ENCODE measurements at places on chromosomes 2 and 18.
A peak's percentile ranks its signal among the peaks of the same experiment; 100 is the strongest.

- DNase-seq: no peak
Measured at GRCh38 chr2:7190587-7191324, 273.5 kb downstream of the RNF144A start.

DNA sequence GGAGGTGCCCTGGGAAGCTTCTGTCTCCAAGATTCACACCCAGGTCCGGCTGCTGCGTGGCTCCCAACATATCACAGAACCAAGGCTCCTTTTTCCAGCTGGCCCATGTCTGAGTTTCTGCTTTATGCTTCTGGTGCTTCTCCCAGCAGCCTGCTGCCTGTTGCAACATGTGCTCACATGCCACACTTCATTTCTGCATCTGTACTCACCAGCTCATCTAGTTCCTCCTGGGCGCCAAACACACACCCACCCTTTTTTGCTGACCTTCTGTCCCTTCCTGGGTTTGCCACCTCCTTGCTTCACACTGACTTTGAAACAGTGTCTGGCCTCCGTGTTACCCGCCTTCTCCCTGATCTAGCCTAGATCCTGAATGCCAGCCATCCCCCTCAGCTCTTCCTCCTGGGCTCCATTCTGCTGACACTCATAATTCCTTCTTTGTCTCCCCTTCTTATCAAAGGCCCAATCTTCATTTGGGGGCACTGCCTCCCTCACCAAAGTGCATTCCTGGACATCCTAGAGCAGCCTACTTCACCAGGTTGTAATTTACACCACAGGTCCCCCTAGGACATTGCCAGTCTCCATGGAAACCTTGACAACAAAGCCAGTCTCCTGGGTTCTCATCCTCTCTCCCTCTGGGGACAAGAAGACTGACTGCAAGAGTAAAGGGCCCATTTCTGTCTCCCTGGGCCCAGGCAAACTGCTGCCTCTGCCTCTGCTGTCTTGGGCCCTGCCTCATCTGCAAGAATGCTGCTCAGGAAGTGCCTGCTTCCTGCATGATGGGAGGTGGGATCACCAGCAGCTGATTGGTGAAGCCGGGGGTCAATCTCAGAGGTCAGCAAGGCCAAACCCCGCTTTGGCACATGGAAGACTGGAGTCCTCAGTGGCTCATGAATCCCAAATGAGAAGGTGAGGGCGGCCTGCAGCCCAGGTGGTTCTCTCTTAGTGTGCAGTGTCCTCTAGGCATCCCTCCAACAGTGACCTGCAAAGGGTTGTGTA is 13.9 kb upstream of the PROM2 start:
- no peak for DNase-seq

DNA sequence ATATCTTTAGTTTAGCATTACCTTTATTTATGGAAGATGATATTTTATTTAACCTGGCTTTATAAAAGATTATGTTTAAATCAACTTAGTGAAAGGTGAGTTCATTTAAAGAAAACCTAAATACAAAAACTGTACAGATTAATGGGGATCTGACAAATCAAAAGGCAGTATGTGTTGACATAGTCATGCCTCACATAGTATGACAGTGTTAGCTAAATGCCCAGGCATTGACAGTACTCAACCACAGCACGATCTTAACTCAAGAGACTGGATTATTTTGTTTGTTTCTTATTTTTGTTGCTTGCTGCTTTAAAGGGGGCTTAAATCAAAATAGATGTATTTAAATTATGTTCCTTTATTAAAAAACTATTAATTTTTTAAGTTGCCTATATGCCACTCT is 7.8 kb downstream of the DOK6 start:
- no peak for DNase-seq

DNA sequence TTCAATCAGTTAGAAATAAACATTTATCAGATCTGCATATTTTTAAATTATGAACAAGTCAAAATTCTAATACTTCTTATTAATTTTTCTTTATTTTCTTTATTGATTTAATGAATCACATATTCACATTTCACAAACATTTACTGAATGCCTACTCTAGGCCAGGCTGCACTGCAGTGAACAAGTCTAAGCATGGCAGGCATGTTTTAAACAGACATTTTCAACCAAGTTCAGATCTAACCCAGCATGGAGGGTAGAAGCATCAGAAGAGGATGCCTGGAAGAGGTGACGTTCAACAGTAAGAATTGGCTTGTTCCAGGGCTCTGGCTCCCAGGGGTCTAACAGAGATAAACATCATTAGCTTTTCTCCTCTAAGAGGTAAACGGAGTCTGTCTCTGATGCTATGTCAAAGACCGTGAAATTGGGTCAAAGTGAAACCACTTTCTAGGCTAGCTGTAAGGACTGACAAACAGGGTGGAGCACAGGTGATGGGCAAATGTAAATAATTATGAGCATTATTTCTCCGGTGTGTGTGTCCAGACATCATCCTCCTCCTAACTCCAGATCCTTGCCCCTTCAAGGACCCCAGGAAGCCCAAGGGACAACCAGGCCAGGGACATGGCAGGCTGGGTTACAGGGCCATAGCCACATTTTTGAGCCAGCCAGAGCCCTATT is 50.6 kb downstream of the UNC50 start:
- no peak for DNase-seq

GRCh38 chr18:73462092-73462491 is 594.3 kb upstream of the NETO1 start:
- DNase-seq: no peak

DNA sequence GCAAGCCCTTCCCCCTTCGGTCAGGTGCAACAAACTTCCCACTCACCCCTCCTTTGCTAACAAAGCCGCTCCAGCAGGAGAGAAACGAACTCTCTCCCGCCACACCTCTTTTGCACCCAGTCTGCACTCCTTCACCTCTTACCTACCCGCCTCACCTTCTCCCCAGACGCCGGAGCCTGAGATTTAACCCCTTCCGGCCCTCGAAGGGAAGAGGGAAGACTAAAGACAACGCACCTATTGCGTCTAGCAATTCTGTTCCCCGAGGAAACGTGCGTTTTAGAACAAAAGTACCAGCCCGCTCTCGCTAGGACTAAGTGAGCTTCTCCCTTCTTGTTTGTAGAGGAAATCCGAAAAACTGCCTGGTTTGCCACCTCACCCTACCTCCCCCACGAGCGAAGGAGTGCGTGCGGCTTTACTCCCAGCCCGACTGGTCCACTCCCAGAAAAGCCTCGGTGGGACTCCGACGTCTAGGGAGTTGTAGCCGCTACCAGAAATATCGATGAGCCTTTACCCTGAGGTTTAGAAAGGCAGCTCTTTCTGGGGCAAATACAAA is 441 bp upstream of the PEX13 start:
- peak; percentile 71 for DNase-seq
